Stimulated activated CD4-positive, alpha-beta T cell treated with anti-CD3 and anti-CD28 coated beads, Interleukin-2, amount 100 ng/mL, for 24 hours (primary cell): ENCODE measurements at places on chromosomes 3 and 15.

GRCh38 chr3:34357461-34357860 is 559.0 kb downstream of the PDCD6IP start:
- DNase-seq = no peak

GRCh38 chr3:45171283-45171682 is 25.1 kb upstream of the CDCP1 start:
- no peak for DNase-seq

- no peak for DNase-seq
These were observed 50.1 kb upstream of the POLR2M start for GRCh38 chr15:57656434-57656833.

DNA sequence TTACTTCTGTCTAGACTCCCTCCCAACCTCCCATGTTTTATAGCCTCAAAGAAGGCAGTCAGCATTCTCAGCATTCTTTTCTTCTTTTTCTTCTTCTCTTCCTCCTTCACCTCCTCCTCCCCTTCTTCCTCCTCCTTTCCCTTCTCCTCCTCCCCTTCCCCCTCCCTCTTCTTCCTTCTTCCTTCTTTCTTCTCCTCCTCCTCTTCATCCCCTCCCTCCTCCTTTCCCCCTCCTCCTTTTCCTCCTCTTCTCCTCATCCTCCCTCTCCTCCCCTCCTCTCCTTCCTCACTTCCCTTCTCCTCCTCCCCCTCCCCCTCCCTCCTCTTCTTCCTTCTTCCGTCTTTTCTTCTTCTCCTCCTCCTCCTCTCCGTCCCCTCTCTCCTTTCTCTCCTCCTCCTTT is 3.6 kb upstream of the LPCAT4 start:
- no peak for DNase-seq

GRCh38 chr3:40718681-40719080 is 193.9 kb downstream of the ZNF621 start:
- DNase-seq = no peak

DNA sequence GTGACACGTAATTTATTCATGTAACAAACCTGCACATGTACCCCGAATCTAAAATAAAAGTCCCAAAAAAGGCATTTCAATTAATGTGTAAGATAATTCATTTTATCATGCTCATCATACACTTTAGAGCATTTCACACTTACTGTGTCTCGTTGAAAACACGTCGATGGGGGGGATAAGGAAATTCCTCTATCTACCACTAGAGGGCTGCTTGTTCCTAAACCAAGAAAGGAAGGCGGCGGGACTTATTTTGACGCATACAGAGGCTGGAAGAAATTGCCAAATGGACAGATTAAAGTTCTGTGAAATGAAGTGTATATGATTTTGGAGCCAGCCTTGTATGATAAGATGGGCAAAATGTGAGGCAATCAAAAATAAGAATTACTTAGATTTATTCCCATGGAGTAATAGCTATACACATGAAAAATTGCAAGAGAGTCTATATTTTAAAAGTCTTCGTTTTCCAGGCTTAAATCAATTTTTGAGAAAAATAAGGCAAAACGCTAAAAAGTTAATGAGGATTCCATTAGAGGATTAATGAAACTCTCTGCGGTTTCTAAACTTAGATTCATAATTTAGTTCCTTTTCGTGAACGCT is 346.8 kb downstream of the CNTN3 start:
- no peak for DNase-seq

GRCh38 chr3:12956316-12956660 is 114.9 kb upstream of the RPL32 start:
- no peak for DNase-seq

DNA sequence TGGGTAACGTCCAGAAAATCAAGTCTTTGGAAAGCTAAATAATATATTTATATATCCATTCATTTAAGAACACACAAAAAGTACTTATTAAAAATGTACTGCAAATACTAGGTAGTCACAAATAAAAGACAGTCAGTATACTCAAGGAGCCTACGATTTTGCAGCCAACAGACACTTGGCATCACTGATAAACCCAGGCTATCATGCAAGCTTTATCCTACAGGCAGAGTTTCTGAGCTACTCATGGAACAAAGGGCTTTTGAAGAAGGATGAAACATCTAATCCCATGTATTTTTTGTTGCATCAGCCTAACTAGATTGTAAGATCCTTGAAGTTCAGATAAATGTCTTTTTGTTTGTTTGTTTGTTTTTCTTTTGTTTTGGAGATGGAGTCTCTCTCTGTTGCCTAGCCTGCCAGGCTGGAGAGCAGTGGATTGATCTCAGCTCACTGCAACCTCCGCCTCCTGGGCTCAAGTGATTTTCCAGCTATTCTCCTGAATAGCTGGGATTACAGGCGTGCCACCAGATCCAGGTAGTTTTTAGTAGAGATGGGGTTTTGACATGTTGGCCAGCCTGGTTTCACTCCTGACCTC is 319.4 kb upstream of the MDFIC2 start:
- no peak for DNase-seq

DNA sequence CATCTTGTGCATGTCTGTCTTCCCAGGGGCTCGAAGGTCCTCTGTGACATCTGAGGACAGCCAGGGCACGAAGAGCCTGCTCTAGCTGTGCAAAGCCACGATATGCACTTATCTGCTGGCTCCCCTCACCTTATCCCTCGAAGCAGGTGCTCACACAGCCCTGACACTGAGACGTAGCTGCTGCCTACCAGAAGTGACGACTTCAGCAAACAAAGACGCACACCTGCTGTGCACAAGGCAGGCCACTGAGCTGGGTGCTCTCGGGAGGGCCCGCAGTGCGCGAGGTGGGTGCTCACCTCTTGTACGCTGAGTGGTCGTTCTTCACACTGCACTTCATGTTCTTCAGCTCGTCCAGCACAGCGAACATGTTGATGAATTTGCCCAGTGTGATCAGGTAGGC is 37.3 kb downstream of the CYFIP1 start:
- no peak for DNase-seq

DNA sequence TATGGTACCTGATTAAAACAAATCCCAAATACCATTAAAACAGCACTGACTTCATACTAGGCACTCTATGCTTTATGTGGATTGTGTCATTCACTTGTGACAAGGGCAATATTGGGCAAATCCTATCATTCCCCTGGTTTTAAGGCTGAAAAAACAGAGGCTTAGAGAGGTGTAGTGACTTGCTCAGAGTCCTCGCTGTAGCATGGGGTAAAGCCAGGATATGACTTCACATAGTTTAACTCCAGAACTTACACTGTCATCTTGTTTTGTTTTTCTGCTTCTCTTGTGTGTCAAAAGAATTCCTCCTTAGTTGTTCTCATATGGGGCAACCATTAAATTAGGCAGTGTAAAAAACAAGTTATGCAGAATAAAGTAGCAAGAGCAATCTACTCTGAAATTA is 40.3 kb upstream of the ICE2 start:
- DNase-seq = no peak

GRCh38 chr3:5275529-5275928 is 88.0 kb downstream of the EDEM1 start:
- DNase-seq = no peak

- no peak for DNase-seq
These were observed 141.6 kb upstream of the KBTBD8 start for GRCh38 chr3:66856533-66856932.

GRCh38 chr3:41265011-41265545 is 65.8 kb downstream of the CTNNB1 start:
- no peak for DNase-seq

DNA sequence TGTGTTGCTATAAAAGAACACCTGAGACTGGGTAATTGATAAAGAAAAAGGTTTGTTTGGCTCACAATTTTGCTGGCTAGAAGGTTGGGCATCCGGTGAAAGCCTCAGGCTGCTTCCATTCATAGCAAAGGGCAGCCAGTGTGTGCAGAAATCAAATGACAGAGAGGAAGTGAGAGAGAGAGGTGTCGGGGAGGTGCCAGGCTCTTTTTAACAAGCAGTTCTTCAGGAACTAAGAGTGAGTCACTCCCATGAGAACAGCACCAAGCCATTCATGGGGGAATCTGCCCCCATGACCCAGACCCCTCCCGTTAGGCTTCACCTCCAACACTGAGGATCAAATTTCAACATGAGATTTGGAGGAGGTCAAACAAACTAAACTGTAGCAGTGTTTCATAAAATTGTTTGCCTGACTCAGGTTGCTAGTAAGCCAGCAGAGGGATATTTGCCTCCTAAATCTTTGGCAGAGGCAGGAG is 4.5 kb upstream of the PARP15 start:
- peak; percentile 29 for DNase-seq

DNA sequence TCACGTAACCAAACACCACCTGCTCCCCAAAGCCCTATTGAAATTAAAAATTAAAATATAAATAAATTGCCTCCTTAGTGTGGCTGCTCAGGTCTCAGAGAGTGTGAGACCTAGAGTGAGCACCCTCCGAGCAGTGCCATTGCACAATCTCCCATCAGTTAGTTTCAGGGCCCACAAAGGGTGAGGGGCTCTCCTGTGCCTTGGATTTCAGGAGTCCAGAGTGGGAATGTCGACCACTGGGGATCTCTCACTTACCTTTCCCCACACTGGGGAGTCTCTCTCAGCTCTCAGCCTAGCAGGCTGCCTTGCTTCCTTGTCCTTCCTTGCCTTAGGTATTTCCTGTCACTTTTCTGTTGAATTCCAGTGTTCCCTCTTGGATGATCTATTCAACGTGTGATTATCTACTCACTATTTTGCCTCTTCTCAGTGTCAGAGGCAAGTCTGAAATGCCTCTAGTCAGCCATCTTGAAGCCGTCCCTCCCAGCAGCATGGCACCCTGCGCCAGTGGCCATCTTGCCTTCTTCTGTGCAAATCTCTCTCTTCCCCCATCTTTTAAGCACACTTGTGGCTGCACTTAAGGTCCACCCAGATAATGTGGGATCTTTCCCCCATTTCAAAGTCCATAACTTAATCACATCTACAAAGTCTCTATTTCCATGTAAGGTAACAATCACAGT is 119.3 kb downstream of the LRRK1 start:
- DNase-seq = peak; percentile 8

DNA sequence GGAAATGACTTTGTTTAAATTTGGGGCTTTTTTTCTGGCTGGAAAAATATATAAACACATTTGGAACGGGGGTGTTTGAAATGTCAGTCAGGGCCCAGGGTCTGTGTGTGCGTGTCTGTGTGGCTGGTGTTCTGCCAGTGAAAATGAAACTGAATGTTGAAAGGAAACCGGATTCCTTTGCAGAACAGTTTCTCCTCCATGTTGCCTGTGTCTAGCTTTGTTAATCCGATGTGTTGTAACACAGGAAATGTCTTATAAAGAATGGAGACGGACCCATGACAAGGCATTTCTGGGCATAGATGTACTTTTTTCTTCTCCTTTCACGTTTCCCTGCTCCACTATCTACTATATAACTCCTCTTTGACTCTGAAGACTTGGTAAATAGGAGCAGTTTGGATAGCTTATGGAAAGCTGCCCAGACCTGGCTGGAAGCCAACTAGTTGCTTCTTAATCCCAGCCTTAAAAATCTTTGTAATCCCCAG is 2.8 kb downstream of the SQOR start:
- peak; percentile 55 for DNase-seq

DNA sequence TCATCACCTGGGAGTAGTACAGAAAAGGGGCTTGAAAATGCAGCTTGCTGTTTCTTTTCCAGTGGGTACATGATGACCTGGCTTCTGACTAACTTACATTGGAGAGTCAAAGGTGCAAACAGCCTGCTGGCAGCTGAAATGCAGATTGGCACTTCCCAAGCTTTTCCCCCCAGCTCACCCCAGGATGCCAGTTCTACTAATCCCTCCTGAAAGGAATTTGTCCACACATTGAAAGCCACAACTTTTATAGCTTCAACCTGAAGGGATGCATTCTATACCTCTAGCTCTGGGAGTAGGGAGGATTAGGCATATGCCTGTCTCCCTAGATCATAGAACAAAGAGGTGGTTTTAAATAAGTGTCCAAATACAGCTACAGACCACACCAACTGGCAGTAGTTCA is 281.7 kb downstream of the EFHB start:
- no peak for DNase-seq

DNA sequence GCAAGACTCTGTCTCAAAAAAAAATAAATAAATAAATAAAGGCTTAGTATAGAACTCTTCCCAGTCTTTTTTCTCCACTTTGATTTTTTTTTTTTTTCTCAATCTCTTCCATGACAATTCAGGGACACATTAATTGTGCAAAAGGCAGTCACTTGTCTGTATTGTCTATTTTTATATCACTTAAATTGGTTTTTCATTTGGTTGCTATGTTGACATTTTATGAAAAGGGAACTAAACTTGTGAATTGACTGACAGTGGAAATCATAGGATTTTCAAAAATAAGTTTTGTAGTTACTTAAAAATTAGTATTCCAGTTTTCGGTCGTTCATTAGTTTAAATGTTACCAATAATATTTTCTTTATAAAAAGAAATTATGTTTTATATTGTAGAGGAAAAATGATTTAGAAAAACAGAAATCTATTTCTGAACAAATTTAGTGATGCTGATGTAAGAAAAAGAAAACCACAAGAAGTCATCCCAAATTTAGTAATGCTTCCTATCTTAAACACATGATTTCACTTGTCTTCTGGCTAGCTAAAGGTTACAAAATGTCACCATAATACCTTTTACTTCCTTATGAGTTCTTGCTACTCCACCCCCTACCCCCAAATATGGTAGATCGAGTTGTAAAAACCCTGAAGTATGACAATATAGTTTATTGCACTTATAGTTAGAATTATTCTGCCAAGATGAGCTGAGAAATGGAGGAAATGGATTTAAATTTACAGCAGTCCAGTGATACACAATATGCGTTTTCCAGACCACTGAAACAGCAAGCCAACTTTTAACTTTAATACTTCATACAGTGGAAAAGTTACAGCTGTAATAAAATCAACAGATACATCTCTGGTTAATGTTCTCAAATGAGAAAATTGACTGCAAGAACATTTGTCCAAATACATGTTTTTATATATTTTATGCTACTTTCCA is 37.0 kb downstream of the PPARG start:
- DNase-seq = no peak

- no peak for DNase-seq
These were observed 41.8 kb downstream of the ITGB5 start for GRCh38 chr3:124845406-124845805.

GRCh38 chr3:57961828-57962447 is 46.3 kb upstream of the FLNB start:
- no peak for DNase-seq

DNA sequence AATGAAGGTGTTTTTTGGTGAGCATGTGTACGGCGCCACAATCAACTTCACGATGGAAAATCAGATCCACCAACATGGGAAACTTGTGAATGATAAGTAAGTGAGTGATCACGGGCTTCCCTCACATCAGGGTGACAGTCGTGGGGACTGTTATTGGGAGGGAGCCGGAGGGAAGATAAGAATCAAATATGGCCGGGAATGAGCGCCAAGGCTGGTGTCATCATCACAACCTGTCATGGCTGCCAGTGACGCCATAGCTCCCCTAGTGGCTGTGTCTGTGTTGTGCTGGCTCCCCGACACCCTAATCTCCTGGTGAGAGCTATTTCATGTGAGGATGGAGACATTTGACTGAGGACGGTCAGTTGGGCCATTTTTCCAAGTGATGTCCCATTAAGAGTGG is 168.5 kb downstream of the SV2B start:
- peak; percentile 29 for DNase-seq

GRCh38 chr15:39770748-39771689 is 11.6 kb downstream of the FSIP1 start:
- DNase-seq = no peak
